ENCODE measurements at places on chromosomes 13 and 19.

DNA sequence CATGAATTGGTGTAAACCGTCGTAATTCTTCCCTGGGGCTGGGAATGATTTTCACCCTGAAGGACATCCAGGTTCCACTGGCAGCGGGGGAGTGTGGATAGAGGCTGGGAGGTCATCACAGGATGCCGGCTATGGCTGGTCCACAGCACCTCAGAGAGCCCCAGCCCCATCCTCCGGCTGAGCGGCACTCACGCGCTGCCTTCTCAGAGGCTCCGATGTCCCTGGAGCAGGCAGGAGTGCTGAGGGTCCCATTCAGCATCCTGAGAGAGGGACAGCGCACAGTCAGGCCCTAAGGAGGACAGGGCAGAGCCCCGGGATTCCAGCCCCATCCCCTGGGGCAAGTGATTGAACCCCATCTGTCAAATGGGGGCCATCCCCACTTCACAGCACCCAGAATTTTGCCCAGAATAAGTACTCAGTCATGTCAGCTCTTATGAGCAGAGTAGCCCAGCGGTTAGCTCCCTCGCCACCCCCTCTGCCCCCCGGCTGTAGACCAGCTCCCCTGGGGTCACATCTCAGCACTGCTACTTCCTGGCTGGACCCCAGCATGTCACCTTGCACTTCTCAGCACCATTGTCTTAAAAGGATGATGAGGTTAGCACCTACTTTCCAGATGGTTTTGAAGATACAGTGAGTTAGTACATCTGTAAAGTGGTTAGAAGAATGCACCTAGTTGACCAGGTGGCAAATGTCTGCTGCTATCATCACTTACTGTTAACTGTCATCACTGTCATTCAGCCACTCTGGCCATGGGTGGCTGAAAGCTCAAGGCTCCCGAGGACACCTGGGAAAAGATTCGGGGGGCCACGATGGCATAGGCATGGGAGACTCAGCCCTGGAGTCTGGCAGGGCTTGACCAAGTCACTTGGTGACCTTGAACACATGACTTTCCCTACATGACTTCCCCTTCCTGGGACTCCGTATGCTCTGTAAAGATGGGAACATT lies 11.9 kb downstream of the GRAMD1A start:
- DNase-seq: no peak

DNA sequence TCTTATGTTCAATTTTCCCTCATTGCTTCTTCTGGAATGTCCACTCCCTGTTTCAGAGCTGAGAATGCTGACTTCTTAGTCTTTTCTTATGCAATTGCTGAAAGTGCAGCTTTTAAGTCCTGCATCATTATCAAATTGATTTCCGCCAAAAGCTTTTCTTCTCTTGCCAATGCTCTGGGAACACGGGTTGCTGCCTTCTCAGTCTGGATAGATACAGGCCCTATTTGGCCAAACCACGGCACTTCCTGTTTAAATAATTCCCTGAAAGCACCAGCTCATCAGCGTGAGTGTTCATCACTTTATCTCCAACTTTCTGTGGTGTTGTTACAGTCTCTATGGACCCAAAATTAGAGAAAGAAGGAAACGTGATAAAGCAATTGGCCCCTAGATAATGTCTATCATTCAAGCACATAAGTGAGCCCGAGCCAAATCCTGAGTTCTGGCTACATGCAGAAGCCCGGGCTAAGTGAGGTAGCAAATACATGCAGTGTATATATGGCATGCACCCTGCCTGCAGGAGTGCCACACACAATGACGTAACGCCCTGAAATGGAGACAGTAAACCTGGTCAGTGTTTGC lies 85.7 kb downstream of the CYSLTR2 start:
- no peak for DNase-seq

DNA sequence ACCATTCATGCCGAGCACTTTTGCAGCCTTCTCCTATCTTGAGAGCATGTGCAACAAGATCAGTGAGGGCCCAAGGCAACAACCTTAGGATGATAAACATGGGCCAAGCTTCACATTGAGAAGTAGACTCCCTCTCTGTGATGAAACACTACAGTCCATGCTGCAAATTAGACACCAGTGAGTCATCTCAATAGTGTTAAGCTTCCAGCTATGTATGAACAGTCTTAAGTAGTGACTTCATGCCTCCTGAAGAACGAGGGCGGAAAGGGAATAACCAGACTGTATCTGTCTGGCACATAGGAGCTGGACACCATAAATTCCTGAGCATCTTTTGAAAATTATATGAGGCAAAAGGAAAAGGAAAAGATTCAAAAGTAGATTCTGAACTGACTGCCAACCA lies 309.9 kb upstream of the SLITRK1 start:
- no peak for DNase-seq

- DNase-seq: no peak
Observed at GRCh38 chr13:30735025-30735871, at the start of gene ALOX5AP. TSS of gene ALOX5AP (plus strand) at chr13:30735543. CDS start at chr13:30735606, 63 bp downstream.

DNA sequence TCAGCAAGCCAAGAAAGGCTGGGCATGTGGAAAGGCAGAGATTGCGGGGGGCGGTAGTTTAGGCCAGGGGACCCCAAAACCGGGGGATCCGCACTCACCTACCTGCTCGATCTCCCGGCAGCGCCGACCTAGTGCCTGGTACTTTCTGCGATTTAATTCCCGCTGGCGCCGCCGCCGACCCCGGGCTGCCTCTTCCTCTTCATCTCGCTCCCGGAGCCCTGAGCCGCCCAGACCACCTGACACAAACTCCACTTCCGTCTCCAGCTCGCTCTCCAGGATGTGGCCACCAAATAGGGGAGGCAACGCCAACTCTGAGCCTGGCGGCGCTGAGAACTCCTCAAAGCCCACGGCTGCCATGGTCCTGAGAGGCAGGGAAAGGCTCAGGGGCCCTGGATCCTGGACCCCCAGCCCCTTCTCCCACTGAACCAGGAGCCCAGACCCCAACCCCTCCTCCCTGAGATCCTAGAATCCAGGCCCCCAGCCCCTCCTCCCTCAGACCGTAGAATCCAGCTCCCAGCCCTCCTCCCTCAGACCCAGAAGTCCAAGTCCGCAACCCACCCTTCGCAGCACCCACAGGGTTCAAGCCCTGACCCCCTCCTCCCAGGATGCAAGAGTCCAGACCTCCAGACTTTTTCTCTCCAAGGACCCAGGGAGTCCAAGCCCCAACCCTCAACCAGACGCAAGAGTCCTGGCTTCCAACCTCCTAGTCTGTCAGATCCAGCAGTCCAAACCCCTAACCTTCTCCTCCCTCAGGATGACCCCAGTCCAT lies 933 bp downstream of the TFPT start:
- DNase-seq: peak; percentile 10

DNA sequence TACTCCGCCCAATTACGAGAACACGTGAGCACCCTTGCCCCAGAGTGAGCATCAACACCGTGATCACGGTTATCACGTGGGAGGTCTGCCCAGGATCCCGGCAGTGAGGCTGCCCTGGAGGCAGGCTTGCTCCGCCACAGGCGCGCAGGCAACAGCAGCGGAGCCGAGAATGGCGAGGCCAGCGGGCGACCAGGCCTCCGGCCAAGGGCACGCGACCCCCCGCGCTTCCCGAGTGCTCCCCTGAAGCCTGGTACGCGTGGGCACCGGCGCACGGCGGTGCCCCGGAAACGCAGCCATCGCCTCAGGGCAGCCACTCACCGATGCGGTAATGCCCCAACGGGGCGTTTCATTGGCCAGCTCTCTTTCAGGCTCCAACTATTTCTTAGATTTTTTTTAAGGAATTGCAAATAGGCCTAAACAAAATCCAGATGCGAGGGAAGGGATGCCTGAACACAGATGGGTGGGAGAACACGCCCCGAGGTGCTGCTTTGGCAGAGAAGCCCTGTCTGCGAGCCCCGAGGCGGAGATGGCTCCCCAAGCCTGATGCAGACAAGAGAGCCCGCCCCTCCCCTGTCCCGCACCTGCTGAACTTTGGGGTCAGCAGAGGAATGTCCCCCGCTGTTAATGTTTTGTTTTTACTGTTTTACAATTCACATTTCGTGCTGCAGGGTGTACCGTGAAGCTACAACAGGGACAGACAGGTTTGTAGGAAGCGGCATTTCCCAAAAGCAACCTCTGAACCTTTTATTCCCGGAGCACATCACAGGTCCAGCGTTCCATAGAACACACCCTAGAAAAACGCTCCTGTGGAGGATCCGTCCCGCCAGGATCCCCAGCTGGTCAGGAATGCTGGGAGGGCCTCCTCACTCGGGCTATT lies 132.7 kb downstream of the ZDHHC20 start:
- DNase-seq: no peak

Data from DMS79 treated with DMSO at 0.1 percent for 48 hours (cell line).